ENCODE measurements at places on chromosomes 3 and 15.
A peak's percentile ranks its signal among the peaks of the same experiment; 100 is the strongest.

- no peak for DNase-seq
Measured at GRCh38 chr3:85781806-85782205, 823.0 kb downstream of the CADM2 start.

GRCh38 chr3:188253800-188254452 lies 100.0 kb downstream of the LPP start:
- DNase-seq = peak; percentile 25

GRCh38 chr3:128591738-128592426 lies 58.7 kb downstream of the RPN1 start:
- no peak for DNase-seq

GRCh38 chr3:26281284-26281985 lies 341.1 kb upstream of the LRRC3B start:
- DNase-seq = no peak

DNA sequence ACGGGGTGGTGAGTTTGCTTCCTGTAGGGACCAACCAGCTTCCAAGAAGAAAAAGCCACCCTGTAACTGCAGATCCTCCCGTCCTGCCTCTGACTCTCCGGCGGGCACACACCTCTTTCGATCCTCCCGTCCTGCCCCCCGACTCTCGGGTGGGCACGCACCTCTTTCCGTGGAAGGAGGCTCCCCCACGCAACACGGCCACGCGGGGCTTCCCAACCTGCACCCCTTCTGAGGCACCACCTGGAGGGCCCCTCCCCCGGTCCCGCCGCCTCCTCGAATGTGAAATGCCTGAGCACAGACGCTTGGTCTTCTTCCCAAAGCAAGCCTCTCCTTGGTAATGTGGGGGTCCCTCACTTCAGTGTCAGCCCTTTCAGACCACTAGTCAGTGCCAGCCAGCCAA lies 7.3 kb downstream of the ADAMTS17 start:
- no peak for DNase-seq

DNA sequence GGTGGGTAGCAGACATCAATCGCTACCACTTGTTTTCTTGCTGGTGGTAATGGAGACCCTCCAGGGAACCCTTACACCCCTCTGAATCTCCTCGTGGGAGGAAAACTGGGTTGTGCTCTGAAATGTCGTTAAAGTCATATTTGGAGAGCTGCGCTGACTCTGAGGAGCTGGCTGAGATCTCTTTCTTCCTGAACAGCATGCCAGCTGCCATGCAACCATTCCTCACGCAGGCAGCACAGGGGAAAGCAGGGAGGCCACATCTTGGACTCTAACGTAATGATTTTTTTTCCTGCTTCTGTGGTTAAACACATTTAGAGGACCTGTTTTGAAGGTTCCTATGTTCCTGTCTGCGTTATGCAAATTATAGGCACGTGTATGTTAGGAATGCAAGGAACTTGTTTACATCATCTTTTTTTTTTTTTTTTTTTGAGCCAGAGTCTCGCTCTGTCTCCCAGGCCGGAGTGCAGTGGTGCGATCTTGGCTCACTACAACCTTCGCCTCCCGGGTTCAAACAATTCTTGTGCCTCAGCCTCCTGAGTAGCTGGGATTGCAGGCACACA lies 156.7 kb downstream of the TJP1 start:
- DNase-seq = no peak

GRCh38 chr3:144097163-144097562 lies 125.5 kb downstream of the DIPK2A start:
- no peak for DNase-seq

DNA sequence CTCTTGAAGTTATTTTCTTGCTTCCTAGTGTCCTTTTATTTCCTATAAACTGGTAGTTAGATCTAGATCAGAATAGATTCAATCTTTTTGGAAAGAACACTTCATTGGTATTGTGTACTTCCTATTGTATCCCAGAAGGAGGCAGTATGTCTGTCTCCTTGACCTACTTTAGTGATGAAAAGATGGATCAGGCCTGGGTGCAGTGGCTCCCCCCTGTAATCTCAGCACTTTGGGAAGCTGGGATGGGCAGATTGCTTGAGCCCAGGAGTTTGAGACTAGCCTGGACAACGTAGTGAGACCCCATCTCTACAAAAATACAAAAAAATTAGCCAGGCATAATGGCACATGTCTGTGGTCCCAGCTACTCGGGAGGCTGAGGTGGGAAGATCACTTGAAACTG lies 12.0 kb downstream of the BSN start:
- no peak for DNase-seq

DNA sequence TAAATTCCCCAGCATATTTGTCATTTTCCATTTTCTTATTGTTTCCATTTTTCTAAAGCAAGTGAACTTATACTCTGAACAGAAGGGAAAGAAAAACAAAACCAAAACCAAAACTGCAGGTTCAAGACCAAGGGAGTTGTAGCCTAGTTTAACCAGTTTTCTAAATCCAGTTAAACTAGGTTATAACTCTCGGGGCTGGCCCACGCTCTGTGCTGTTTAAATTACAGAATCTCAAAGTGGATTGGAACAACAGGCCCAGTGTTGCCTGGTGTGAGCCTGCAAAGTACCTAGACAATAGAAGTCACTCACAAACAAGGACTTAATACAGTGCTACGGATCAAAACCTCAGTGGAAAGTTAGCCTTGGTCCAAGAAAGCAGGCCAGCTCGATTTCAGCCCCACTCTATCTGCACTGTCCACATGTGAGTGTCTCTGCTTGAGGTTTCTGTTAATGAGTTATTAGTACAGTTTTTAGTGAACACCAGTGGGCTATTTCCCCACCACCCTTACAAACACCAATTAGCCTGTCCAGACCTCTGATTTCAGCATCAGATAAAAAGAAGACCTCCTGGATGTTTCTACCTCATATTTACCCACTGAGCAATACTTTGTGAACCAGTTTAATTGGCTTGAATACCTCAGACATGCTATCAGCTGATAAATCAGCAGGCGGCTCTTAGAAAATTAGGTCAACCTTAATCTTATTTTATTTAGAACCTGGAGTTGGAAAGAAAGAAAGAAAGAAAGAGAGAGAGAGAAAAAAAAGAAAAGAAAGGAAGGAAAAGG lies 93.8 kb upstream of the PDZRN3 start:
- no peak for DNase-seq

DNA sequence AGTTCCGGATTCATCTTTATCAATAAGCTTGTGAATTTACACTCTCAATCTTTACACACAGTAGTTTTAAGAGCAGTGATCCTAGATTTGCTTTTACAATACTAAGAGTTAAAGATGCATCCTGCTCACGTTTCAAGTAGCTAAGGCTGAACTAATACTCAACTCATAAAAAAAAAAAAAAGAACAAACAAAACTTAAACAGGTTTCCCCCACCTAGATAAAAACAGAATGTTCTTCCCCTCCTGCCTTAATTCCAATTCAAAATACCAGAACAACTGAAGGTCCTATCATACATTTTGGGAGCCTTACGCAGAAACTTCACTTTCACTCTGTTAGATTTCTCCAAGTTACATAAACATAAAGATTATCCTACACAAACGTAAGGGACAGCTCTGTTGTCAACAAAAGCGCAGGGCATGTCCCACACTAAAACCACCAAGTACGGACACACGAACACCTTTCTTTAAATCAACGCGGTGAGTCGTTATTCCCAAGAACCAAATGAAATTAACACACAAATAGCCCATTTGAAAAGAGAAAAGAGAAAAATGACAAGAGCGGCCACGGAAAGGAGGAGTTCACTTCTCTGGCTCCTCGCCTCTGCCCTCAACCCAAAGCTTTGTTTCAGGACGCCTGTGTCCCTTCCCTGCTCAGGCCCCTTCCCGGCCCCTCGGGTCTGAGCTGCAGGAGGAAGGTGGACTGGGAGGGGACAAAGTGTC lies 941 bp downstream of the CBLB start:
- DNase-seq = no peak

DNA sequence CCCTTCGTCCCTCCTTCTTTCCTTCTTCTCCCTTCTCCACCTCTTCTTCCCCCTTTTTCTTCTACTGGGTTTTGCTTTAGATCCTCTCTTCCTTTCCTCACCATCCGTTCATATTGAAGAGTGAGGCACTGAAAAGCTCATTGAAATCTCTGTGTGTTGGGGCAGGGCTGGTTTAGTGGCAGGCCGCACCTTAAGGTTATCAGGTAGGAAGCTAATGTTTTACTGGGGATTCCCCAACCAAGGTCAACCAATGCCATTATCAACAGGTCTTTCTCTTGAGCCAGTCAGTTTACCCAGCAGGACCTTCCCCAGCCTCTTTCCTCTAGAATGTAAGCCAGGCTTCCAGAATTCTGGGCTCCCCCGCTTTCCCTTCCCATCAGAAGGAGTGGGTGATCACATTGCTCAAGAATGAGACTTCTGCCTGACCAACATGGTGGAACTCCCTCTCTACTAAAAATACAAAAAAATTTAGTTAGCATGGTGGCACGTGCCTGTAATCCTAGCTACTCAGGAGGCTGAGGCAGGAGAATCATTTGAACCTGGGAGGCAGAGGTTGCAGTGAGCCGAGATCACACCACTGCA lies 11.5 kb upstream of the VPS8 start:
- DNase-seq = no peak

DNA sequence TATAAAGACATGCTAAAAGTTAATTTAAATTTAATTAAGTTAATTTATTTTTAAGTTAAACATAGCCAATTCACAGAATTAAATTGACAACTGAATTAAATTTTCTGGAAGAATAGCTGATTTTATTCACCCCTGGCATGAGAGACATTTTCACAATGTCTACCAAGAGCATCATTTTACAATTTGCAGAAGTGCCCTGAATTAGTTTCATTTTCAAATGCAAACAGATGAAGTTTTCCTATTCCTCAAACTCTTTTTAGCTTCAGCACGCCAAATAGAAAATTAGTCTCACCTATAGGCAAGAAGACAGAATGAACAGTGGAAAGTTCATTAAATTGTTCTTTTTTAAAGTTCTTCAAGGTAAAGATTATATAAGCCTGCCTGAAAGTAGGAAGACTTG lies 259.3 kb downstream of the ZBBX start:
- no peak for DNase-seq

- no peak for DNase-seq
Measured at GRCh38 chr3:78749056-78749455, 1018.7 kb downstream of the ROBO1 start.
